Adrenal gland (tissue), 19 donors: ENCODE measurements at places on chromosomes 4 and X. TPM values are rescaled to one million over a fixed set of nuclear protein-coding genes. Genes with fewer than 3 reads are reported as not detected.

Gene SERTM2
- not detected for total RNA-seq

Gene PRRG1
- total RNA-seq: 8.8 TPM

Gene BCLAF3
- 7.4 TPM for total RNA-seq

Gene PPARGC1A
- 6.2 TPM for total RNA-seq

Gene KCNIP4
- 2.6 TPM for total RNA-seq

Gene CT45A8
- total RNA-seq: not detected

Gene DDIT4L
- 14.4 TPM for total RNA-seq

Gene GPR82
- total RNA-seq: 1.1 TPM

Gene INTU
- 8.1 TPM for total RNA-seq

Gene SMIM10
- 14.0 TPM for total RNA-seq

Gene GPM6B
- 6.6 TPM for total RNA-seq

Gene POU3F4
- total RNA-seq: not detected

Gene NKX6-1
- total RNA-seq: not detected

Gene FHL1
- total RNA-seq: 65.2 TPM

Gene CPZ
- 4.6 TPM for total RNA-seq

Gene MAPK10
- 52.8 TPM for total RNA-seq

Gene SSX4B
- not detected for total RNA-seq

Gene GPC3
- 9.8 TPM for total RNA-seq

Gene MAGEA12
- not detected for total RNA-seq

Gene TLR6
- total RNA-seq: 6.4 TPM

Gene L1CAM
- 15.6 TPM for total RNA-seq

Gene BCORL1
- total RNA-seq: 12.5 TPM

Gene ZNF827
- 28.6 TPM for total RNA-seq

Gene SMIM43
- total RNA-seq: not detected

Gene FHDC1
- total RNA-seq: 0.92 TPM

Gene CSAG3
- total RNA-seq: not detected

Gene LRCH2
- total RNA-seq: 8.6 TPM

Gene USP17L15
- total RNA-seq: not detected

Gene JADE3
- 19.2 TPM for total RNA-seq

Gene CTAG1B
- total RNA-seq: not detected

Gene RNF212
- 3.1 TPM for total RNA-seq

Gene MAGEB6
- total RNA-seq: not detected

Gene ERVMER34-1
- 0.32 TPM for total RNA-seq

Gene FAM47A
- total RNA-seq: not detected

Gene EIF1AX
- 81.2 TPM for total RNA-seq

Gene ADGRG4
- under 0.01 TPM for total RNA-seq

Gene CD38
- 1.7 TPM for total RNA-seq

Gene FRG2
- not detected for total RNA-seq

Gene PDLIM3
- total RNA-seq: 3.8 TPM

Gene TEX13B
- not detected for total RNA-seq

Gene TMEM156
- total RNA-seq: 0.29 TPM

Gene GRPR
- total RNA-seq: 0.18 TPM

Gene NLGN4X
- 2.0 TPM for total RNA-seq

Gene ITIH6
- not detected for total RNA-seq

Gene VEGFC
- total RNA-seq: 30.7 TPM

Gene CYSLTR1
- 1.2 TPM for total RNA-seq

Gene PLK4
- 1.8 TPM for total RNA-seq

Gene IQCM
- not detected for total RNA-seq

Gene NLRP2B
- not detected for total RNA-seq

Gene PRSS12
- 0.47 TPM for total RNA-seq

Gene CD40LG
- not detected for total RNA-seq

Gene ANXA5
- 350 TPM for total RNA-seq

Gene PPEF1
- 0.41 TPM for total RNA-seq

Gene GASK1B
- 120 TPM for total RNA-seq

Gene DOCK11
- 12.6 TPM for total RNA-seq
